ENCODE measurements at places on chromosomes 16 and 17. TPM values are rescaled to one million over a fixed set of nuclear protein-coding genes. Genes with fewer than 3 reads are reported as not detected.

The KRTAP3-1 gene
- not detected for total RNA-seq

The YBX2 gene
- not detected for total RNA-seq

The ARL5C gene
- under 0.01 TPM for total RNA-seq

The MYL11 gene
- not detected for total RNA-seq

All from aortic smooth muscle cell (primary cell).